ENCODE measurements at places on chromosomes 7 and 10.

- DNase-seq, result no peak
These were observed 194.6 kb upstream of the DKK1 start for GRCh38 chr10:52119507-52119906.

- peak; percentile 2 for DNase-seq
These were observed 166.3 kb upstream of the RNF32 start for GRCh38 chr7:156474241-156474743.

DNA sequence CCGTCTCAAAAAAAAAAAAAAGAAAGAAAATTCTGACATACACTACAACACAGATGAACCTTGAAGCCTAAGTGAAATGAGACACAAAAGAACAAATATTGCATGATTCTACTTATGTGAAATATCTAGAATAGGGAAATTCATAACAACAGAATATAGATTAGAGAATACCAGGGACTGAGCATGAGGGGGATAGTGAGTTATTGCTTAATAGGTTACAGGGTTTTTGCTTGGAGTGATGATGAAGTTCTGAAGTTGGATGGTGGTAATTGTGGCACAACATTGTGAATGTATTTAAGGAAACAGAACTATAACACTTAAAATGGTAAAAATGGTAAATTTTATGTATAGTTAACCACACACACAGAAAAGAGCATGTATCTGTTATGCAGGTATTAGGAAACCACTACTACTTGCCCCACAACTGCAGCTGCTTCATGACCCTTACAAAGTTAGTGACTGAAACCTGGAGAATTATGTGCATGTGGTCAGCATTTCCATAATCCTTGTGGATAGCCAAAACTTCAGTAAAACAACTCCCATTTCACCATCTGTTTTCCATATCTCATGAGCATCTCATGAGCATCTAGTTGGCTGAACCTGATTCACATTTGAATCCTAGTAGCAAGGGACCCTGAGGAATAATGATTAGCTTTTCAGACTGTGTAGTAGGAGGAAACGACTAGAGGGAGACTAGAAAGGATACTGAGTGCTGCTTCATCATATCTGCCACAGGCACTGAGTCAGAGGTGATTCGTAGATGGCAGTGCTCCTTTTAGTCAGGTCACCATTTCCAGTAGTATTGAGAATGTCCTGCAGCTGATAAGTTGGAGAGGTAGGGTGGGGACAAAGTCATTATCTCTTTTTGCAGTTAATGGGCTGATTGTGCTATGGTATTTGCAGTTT, 26.3 kb downstream of the SAMD8 start:
- peak; percentile 74 for DNase-seq

GRCh38 chr10:68606918-68607317, 46.8 kb downstream of the TET1 start:
- DNase-seq, result peak; percentile 45

GRCh38 chr10:97584060-97584797, at the start of gene HOGA1:
Gene HOGA1, plus strand, starts transcription at chr10:97584389. Its CDS starts 315 bp downstream, at chr10:97584704.
- DNase-seq, result peak; percentile 59

GRCh38 chr7:74454925-74455288, 1.2 kb downstream of the GTF2IRD1 start:
- DNase-seq, result no peak

DNA sequence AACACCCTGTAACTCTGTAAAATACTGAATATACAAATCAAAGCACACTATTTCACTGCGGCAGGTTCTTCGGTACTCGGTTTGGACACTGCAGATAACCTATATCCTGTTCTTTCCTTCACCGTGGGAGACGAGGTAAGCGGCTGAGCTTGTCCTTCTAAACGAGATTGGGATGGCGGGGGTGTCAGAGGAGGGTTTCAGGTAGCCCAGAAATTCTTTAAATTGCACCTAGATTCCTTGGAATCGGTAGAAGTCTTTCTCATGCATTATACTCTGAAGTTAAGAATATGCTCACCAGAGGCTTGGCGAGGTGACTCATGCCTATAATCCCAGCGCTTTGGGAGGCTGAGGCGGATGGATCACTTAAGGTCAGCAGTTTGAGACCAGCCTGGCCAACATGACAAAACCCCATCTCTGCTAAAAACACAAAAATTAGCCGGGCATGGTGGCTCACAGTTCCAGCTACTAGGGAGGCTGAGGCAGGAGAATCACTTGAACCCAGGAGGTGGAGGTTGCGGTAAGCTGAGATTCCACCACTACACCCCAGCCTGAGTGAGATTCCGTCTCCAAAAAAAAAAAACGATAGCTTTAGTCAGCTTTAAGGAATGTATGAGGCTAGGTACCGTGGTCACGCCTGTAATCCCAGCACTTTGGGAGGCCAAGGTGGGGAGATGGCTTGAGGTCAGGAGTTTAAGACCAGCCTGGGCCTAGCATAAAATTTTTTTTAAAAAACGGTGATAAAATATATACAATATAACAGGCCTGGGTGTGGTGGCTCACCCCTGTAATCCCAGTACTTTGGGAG, 10.1 kb upstream of the LAT2 start:
- DNase-seq, result peak; percentile 43

GRCh38 chr10:31704195-31704594, 224.4 kb downstream of the ARHGAP12 start:
- no peak for DNase-seq

DNA sequence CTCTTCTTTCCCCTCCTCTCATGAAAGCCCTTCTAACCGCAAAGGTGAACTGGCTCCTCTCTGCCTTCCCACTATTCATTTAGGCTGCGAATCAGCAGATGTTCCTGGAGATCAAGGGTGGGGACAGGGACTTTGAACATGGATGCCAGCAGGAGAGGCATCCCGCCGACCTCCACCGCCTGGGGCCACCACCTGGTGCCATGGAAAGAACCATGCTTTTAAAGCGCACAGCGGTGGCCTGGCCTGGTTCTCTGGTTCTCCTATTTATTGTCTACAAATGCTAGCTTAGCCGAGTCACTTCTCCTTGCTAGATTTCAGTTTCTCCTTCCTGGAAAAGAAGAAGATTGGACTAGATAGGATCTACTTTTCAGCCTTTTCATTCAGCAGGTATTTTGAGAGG, 43.2 kb upstream of the KCNMA1 start:
- DNase-seq, result no peak

DNA sequence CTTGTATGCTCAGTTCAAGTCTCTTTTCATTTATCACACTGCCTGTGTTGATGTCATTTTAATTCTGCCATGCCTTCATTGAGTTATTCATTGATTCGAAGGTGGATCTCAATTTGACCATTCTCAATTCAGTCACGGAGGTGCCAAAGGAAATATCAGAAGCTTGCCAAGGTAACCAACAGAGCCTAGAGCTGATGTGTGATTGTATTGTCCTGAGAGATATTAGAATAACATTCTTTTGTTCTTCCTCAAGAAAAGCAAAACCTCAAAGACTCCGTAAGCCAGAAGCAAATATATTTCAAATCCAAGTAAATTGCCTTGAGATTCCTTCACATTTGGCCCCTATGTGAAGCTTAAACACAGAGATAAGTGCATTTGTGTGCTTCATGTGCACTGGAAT, 345.3 kb downstream of the CXCL12 start:
- no peak for DNase-seq

- peak; percentile 33 for DNase-seq
These were observed 161.9 kb downstream of the KIAA1217 start for GRCh38 chr10:24370877-24371276.

GRCh38 chr10:126564326-126564888, 106.1 kb downstream of the C10orf90 start:
- no peak for DNase-seq

DNA sequence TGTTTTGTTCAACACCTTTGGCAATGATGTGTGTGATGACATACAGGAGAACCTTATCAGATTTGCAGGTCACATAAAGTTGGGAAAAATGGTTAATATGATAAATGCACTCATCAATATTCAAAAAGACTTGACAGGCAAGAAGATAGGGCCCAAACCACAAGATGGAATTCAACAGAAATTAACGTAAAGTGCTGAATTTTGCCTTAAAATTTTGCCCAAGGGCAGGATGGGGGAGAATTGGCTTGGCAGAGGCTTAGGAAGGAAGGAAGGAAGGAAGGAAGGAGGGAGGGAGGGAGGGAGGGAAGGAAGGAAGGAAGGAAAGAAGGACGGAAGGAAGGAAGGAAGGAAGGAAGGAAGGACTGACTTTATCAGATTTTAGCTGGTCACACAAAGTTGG, 35.3 kb downstream of the CARD11 start:
- DNase-seq, result no peak

DNA sequence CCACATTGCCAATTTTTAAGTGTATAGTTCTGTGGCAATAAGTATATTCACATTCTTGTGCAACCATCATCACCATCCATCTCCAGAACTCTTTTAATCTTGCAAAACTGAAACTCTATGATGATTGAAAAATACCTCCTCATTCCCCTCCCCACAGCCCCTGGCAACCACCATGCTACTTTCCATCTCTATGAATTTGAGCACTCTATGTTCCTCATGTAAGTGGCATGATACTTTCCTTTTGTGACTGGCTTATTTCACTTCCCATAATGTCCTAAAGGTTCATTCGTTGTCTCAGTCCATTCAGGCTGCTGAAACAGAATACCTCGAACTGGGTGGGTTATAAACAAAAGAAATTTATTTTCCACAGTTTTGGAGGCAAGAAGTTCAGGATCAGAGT, 23.4 kb upstream of the EGR2 start:
- no peak for DNase-seq

- no peak for DNase-seq
These were observed at the start of gene NEBL for GRCh38 chr10:20897146-20897825. Gene NEBL, minus strand, starts transcription at chr10:20897311. Its CDS starts 106 bp downstream, at chr10:20897205.

- DNase-seq, result peak; percentile 18
These were observed 9.8 kb downstream of the ZNF775 start for GRCh38 chr7:150388709-150389531.

DNA sequence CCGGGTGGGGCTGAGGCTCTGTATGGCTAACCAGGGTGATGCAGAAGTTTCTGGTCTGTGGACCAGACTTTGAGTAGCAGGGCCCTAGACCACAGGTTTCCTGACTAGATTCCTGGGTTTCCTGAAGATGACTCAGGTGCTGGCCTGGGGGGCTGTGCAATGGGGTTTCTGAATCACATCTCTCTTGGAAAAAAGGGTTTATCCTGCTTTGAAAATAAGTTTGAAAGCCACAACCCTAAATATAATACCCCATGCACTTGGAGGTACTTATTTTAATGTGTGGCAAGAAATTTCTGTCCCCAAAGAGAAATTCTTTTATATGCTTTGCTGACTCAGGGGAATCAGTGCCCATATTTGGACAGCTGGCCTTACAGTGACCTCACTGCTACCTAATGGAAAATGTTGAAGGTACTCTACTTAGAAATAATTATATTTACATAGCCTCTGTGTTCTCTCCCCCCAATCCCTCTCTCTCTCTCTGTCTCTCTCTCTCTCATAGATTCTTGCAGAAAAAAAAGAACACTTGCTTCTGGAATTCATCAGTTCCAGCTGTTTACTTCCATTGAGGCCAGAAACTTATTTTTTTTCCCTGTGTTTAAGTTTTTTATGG, 184.4 kb upstream of the LYZL2 start:
- peak; percentile 89 for DNase-seq

DNA sequence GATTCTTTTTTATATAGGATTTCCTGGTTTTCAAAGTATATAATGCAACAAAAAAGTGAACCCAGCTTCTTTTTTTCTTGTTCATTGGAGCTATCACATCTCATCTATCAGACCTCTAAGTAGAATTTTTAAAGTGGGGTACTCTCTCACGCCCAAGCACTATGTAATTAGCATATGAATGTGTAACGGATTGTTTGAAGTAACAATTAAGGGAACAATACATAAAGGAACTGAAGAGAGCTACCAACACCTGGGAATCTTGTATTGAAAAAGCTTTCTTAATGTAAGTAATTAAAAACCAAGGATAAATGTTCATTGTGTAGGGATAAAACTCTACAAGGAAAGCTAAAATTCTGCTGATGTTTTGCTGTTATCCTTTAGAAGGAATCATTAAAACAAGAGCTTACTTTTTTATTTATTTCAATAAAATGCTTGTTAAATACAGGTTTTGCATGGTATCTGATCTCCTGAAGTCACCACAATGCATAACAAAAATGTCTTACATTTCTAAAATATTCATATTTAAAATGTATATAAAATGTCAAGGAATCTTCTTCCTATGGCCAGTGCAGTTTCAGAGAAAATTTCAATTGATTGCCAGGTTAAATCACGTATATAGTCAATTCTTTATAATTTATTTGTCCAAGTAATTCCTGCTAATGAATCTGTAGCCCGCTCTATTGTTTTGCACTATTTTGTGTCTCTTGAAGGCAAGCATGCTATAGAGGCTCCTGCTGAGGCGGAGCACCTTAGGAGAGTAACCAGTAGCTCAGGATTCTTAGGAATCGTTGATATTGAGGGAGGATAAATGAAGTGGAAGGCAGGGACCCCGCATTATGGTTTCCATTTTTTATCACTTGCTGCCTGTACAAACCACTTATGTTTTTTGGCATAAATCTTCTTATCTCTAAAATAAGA, 51.6 kb downstream of the PTPRZ1 start:
- no peak for DNase-seq

- no peak for DNase-seq
These were observed 110.6 kb upstream of the COL1A2 start for GRCh38 chr7:94284104-94284503.

GRCh38 chr10:116574797-116575196, 16.0 kb upstream of the PNLIPRP1 start:
- DNase-seq, result no peak

DNA sequence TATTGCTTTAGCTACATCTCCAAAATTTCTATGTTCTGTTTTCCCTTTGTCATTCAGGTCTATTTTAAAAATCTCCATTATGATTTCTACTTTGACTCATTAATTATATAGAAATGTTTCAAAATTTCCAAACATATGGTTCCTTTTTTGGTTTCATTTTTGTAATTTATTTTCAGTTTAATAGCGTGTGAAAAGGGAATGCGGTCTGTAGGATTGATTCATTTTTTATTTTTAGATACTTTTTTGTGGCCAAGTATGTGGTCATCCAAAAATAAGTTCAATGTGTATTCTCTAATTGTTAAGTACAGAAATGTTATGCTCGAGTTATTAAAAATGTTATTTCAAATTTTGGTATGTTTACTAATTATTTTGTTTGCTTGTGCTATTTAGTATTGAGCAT, 72.5 kb upstream of the ANKRD1 start:
- DNase-seq, result peak; percentile 57

DNA sequence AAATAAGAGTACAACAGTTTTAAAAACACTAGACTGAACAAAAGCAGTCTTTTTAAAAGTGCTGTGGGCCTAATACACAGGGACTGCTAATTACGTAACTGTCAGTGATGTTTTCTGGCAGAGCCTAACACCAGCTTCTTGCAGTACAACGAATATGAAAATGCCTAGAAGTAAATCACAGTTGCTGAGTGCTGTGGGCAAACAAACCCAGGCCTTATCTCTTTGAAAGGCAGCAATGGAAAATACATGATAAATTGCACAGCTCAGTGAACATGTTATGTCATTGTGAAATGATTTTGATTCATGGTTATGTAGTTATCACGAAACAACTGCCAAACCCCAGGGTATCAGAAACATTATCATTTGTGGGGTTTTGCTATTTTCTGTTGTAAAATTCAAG, 428.4 kb downstream of the GFRA1 start:
- peak; percentile 48 for DNase-seq

- no peak for DNase-seq
These were observed 245.1 kb downstream of the CHCHD3 start for GRCh38 chr7:132836746-132837145.

All from fibroblast of skin of right quadriceps (primary cell).